Amniotic stem cell (primary cell): ENCODE measurements at places on chromosomes 2 and 18.

- DNase-seq = no peak
Observed at GRCh38 chr2:20560891-20561636, 89.8 kb downstream of the HS1BP3 start.

GRCh38 chr2:128684523-128684922, 365.9 kb upstream of the HS6ST1 start:
- no peak for DNase-seq

- DNase-seq = no peak
Observed at GRCh38 chr2:164073101-164074074, 337.6 kb upstream of the FIGN start.

DNA sequence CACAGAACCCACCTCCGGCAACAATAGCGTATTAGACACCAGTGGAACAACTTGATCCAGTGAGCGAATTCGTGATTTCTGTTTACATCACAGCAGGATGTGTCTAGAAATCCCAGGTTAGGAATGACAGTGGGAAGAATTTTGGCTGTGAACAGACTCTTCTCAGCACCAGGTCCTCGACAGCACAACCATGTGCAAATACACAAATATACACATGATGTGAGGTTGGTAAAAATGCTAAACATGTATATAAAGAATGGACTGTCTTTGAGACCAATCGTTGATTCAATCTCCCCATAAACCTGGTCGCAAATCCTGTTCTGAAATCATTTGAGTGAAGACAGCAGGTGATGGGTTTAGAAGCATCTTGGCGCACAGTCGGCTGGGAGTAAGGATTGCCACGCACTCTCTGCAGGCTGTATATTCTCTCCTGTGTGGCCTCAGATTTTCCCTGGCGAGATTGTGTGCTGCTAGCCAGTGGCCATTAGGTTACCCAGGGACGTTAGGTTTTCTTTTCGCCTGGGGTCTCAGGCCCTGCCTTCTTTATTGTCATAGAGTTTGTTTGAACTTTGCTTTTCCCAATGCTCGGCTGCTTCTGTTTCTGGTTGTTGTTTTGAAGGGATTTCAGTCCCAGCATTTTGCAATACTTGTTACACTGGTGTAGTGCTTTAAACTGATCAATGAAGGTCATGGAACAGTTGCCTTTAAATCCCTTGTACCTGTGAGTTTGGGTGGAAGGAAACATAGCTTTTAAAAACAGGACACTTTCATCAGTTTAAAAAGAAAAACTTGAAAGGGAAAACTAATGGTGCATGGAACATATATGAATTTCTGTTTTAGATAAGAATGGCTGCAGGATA, 147.3 kb downstream of the ALPK2 start:
- no peak for DNase-seq

DNA sequence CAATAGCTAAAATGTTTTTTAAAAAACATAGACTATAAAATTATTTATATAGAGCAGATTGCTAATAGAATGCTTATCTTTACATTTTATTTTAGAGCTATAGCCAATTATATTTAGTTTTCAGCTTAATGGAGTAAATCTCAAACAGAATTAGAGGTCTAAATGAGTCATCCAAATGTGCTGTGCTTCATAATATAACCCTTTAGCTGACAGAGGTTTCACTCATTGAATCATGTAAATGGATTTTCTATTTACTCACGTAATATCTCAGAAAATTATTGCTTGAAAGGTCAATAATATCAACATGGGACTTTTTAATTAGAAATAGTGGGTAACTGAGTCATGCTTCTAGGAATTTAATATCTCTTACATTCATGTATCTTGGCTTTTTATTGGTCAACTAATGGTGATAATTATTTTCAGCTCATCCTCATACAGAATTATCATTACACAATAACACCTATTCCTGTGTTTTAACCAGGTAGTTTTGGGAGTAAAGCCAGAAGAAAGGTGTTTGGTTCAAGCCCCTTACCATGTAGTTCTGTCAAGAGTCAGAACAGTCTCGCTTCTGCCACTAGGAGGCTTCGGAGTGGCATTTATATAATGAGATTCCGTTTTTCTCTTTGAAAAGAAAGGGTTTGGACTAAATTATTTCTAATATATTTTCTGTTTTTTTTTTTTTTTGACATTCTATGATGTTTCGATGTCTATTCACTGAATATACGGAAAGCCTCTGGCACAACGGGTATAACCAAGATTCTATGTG, 217.6 kb downstream of the CDH7 start:
- no peak for DNase-seq

DNA sequence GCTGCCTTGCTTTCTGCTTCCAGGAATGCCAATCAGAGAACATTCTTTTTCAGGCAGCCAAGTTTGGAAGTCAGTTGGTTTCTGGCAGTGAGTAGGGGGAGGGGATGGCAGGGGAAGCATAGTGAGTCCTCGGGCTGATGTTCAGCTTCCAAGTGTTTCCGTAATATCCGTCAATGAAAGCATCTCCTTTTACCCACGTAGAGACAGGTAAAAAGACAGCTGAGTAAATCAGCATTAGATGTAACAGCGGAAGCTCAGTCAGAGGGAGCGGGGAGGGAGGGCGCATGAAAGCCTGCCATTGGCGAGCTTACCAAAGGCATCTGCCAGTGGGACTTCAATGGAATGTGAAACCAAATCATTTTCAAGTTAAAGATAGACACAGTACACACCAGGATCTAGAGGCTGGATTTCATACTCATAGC, 117.1 kb upstream of the DTNA start:
- peak; percentile 48 for DNase-seq

GRCh38 chr2:151973013-151973900, 125.6 kb downstream of the CACNB4 start:
- DNase-seq = no peak

DNA sequence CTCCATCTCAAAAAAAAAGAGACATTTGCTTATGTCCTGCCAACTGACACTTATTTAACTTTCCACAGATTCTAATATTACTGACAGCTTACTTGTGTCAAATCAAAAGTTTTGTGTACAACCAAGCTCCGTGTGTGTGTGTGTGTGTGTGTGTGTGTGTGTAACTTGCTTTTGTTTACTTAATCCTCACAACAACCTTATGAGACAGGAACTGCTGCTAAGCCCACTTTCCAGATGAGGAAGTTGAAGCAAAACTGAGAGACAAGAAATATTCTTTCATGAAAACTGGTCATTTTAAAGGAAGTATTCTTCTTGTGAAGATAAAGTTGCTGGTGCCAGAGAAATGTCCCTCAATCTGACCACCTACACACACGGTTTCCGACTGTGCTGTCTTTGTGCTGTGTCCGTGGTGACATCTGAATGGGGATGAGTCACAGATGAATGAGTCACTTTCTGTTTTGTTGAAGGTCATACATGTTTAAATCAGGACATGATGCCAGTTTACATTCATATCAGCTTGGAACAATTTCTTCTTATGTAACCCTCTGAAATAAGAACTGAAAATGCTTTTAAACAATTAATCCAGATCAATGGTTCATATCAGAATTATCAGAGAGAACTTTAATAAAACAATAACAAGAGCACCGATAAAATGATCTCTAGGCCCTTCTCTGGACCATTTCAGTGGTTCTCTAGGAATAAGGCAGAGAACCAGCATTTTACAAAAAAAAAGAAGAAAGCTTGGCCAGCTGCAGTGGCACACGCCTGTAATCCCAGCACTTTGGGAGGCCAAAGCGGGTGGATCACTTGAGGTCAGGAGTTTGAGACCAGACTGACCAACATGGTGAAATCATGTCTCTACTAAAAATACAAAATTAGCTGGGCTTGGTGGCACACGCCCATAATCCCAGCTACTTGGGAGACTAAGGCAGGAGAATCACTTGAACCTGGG, 95.5 kb downstream of the THNSL2 start:
- DNase-seq = no peak

GRCh38 chr2:207260947-207261346, 95.2 kb upstream of the KLF7 start:
- no peak for DNase-seq

GRCh38 chr18:72160510-72161445, 383.4 kb downstream of the CBLN2 start:
- no peak for DNase-seq

- DNase-seq = no peak
Observed at GRCh38 chr18:21303895-21304294, 61.9 kb downstream of the GREB1L start.

- no peak for DNase-seq
Observed at GRCh38 chr18:72673242-72673641, 129.1 kb upstream of the CBLN2 start.

GRCh38 chr2:163247847-163248220, 409.3 kb upstream of the KCNH7 start:
- DNase-seq = no peak

GRCh38 chr18:31402026-31402373, 25.4 kb downstream of the DSG4 start:
- DNase-seq = no peak

DNA sequence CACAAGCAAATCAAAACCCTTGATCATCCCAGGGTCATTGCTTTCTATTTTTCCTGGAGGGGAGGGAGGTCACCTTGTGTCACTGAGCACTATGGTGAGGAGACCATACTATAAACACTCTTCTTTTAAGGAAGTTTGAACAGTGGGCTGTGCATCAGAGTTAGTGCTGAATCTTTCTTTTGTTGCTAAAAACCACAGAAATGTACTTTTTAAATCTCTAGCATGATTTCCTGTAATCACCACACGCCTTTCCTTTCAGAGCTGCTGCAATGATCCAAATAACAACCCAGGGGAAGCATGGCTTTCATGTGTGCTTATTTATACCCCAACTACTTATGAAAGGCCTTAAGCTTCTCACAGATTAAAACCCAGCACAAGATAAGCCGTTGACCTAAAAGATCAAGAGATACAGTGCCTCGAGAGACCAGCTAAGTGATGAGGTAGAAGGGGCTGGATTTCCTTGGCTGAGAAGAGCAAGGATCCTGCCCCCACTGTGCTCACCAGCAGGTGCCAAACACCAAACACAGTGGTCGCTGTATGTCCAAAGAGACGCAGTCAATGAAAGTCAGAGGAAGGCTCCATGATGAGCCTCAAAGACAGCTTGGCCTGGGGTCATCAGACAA, 34.7 kb downstream of the TRABD2A start:
- no peak for DNase-seq

- DNase-seq = no peak
Observed at GRCh38 chr2:172283476-172283875, 143.9 kb upstream of the ITGA6 start.

DNA sequence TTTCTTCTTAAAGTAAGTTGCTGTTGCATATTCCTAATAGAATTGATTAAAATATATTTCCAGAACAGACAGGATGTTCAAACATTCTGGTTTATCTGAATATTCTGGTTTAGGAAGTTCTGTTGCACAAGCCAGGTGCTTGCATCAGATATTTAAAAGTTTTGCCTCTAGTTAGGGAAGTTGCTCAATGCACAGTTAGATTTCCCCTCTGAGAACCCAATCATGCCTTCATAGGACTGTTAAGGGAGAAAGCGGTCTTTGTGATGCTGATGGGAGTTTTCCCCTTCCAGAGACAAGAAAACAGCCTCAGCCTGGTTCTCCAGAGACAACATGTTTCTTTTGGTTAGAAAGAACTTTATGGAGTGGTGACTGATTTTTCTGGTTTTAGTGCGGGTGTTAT, 65.6 kb upstream of the REV1 start:
- DNase-seq = no peak

DNA sequence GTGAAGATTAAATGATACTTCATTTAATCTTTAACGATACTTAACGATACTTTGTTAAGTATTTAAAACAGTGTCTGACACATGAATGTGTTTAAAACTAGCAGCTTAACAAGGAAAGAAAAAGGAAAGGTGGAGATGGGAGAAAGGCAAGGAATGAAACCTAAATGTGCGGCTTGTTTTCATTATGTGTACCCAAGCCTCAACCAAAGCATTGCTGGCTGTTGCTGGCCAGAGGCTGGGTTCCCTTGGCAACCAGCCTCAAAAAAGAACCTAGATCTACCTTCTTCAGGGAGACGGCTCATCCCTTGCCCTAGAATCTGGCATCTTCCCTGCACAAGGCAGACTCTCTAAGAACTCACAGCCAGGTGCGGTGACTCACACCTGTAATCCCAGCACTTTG, 13.8 kb upstream of the PCBP1 start:
- DNase-seq = no peak

GRCh38 chr18:73824671-73825070, 323.0 kb downstream of the FBXO15 start:
- DNase-seq = peak; percentile 2

GRCh38 chr2:42922790-42923579, 130.6 kb upstream of the HAAO start:
- DNase-seq = peak; percentile 60

DNA sequence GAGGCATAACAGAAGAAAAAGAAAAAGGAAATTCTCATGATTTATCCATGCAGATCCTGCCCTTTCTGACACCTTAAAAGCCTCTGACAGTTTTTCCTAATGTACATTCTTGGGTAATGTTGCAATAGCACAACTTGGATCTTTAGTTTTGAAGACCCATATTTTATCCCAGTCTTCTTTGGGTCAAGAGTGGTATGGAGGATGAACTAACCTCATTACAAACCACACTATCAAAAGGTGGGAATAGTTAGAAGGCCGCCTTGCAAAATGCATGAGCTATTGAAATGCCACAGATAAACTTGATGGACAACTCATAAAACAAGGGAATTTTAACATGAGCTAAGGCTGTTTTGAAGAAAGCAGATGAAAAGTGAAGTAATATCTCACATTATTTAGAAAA, 1479.8 kb upstream of the ACVR2A start:
- DNase-seq = no peak

GRCh38 chr18:58402951-58403702, 225.8 kb downstream of the ALPK2 start:
- DNase-seq = no peak

DNA sequence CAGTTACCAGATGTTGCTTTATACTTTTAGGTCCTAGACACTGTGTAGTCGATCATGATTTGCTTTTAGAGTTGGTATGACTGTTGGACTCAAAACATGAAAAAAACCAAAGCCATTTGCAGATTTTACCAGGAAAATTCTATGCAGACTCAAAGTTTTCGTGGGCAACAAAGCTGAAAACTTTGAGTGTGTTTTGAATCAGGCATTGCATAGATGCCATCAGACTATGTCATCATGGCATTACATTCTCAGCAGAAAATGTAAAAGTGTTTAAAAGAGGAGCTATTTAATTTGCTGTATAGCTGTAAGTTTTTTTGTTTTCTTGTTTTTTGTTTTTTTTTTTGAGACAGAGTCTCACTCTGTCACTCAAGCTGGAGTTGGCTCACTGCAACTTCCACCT, 43.5 kb upstream of the ELAC1 start:
- no peak for DNase-seq

GRCh38 chr2:43226955-43227829, 786 bp upstream of the ZFP36L2 start:
- peak; percentile 72 for DNase-seq

GRCh38 chr18:48493434-48494230, 45.2 kb upstream of the CTIF start:
- no peak for DNase-seq

GRCh38 chr2:201962774-201963562, 70.7 kb upstream of the FZD7 start:
- DNase-seq = no peak

- DNase-seq = peak; percentile 9
Observed at GRCh38 chr18:31555971-31556747, 35.5 kb upstream of the TTR start.

GRCh38 chr2:205091411-205091810, 546.1 kb downstream of the PARD3B start:
- no peak for DNase-seq

GRCh38 chr2:64349131-64349530, 104.8 kb upstream of the LGALSL start:
- no peak for DNase-seq

GRCh38 chr18:5073026-5073944, 123.8 kb downstream of the AKAIN1 start:
- no peak for DNase-seq
